ENCODE measurements at places on chromosomes 7 and 10. TPM values are rescaled to one million over a fixed set of nuclear protein-coding genes. Genes with fewer than 3 reads are reported as not detected.
A peak's percentile ranks its signal among the peaks of the same experiment; 100 is the strongest.

TMEM176B gene
- total RNA-seq: not detected

WAPL gene
- 62.3 TPM for total RNA-seq

HOXA3 gene
- 2.4 TPM for total RNA-seq

RBAK gene
- total RNA-seq: 10.1 TPM

DNA sequence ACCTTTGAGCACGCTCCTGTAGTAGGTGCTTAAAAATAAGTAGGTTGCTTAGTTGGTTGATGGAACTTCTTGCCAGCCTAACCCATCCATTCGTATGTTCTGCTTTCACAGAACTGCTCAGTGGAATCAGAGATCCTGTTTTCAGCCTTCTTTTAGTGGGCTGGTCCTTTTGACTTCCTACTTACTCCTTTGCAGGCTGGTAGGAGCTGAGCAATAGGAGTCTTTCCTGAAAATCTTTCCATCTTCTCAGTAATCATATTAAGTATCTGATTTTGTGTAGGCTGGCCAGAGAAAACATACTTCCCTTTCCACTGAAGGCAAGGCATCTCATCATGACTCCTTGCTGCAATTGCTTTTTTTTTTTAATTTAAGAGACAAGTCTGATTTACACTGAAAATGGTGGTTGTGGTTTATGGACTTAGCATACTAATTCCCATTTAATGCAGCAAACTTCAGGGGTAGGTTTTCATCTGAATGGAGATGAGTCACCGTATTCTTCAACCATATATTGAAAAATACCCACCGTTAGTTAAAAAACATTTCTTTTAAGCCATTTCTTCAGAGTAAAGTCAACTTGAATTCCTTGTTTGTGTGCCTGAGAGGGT, 208.0 kb downstream of the ZNF365 start:
- no peak for DNase-seq

DNA sequence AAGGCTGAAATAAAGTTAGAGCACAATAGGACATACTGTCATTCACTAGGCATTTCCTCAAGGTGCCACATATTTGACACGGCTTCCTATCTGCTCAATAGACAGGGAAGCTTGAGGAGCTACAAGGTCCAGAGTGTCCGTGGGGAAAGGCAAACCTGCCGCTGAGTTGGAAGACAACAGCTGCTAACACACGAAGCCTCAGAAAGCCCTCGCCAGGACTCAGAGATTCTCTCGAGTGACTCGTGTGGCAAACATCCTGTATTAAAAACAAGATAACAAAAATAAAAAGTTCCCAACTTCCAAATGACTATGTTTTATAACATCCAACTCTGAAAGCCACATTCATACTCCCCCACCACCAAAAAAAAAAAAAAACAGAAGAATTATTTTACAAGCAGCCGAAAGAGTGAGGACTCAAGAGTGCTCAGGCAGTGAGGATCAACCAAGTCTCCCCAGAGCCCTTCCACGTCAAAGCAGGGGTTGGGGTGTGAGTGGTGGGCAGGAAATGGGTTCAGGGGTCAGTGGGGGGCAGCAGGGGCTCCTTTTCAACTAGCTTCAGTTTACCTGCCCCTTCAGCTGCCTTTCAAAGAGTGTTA, 67.6 kb downstream of the STK17A start:
- DNase-seq: peak; percentile 90

DNA sequence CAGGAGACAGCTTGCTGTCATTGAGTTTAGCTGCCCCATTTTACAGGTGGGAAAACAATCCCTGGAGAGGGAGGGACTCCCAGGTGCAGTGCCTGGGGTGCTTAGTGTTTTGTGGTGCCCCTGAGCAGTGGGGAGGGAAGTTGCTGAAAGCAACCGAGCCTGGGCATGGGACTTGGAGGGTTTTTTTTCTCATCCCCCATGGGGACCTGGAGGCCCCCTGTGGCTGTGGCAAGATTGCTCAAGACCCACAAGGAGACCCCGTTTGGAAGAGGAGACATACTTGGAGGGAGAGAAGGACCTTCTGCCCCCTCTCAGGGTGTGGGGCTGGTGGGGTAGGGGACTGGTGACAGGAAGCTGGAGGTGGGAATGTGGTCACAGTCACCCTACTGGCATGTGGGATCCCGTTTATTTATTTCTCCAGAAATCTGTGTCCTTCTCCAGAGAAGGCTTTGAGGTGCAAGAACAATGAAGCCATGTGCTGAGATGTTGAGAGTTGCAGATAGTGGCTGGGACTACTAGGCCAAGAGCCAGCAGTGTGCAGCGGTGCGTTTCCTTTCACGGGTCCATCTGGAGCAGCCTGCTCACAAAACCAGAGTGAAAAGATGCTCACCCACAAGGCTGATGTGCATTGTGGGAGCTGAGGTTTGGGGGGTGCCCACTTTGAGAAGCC, 21.5 kb downstream of the ZMIZ1 start:
- peak; percentile 46 for DNase-seq

DNA sequence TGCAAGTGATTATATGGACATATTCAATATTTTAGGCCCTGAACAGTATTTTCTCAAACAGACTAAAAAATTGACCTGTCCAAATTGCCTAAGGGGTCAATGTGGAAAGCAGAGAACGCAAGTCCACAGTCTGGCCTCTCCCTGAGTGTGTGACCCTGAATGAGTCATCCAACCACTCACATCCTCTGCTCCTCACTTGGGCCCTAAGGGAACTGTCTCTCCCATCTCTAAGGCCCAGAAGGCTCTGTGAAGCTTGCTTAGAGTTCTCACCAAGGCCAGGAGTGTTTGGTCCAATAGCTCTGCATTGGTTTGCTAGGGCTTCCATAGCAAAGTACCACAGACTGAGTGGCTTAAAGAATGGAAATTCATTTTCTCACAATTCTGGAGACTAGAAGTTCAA, 155.1 kb downstream of the LSM5 start:
- no peak for DNase-seq

DNA sequence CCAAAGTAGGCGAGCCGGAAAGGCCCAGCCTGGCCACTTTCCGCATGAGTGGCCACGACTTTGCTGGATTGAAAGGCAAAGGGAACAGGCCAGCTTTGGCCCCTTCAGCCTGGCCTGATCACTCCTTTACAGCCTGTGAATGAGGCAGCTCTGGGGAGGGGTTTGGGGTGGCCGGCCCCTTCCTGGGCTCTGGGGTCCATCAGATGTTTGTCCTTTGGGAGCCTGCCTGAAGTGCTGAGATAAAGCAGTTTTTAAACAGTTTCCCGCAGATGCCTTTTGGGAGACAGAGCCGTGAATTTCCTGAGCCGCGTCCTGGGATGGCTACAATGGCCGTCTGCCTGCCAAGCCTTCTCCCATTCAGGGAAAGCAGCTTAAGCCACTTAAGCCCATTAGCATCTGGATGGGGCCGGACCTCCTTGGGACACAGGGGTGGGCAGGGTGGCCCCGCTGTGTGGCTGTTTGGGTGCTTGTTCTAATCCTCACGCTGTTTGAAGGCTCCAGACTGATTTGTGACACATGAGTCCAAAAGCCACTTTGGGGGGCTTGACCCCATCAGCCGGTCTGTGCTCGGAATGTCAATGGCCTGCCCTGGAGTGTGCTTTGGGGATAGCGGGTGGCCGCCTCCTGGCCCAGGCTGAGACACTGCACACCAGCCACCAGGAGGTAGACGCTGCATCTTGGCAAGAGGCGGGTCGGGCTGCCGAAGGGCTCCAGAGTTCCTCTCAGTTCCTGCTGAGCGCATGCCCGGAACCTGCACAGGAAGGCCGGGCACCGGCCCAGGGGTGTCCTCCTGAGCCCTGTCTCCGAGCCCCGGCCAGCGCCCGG, 38.9 kb downstream of the NKX6-2 start:
- DNase-seq: peak; percentile 30

GRCh38 chr10:43120929-43121314, 17.3 kb upstream of the CSGALNACT2 start:
- DNase-seq: peak; percentile 12

All from dermis blood vessel endothelial cell (primary cell).